ENCODE measurements at places on chromosomes 11 and 22.

GRCh38 chr11:80937842-80938241 is 1497.0 kb upstream of the TENM4 start:
- H3K4me3 ChIP-seq = no peak overlapping the region
- no peak for DNase-seq
- no peaks in the 10 kb centered on the region for H3K36me3 ChIP-seq
- H3K4me1 ChIP-seq = no peaks in the 10 kb centered on the region
- H3K27me3 ChIP-seq = no peaks in the 10 kb centered on the region
- no peak overlapping the region for H3K27ac ChIP-seq

DNA sequence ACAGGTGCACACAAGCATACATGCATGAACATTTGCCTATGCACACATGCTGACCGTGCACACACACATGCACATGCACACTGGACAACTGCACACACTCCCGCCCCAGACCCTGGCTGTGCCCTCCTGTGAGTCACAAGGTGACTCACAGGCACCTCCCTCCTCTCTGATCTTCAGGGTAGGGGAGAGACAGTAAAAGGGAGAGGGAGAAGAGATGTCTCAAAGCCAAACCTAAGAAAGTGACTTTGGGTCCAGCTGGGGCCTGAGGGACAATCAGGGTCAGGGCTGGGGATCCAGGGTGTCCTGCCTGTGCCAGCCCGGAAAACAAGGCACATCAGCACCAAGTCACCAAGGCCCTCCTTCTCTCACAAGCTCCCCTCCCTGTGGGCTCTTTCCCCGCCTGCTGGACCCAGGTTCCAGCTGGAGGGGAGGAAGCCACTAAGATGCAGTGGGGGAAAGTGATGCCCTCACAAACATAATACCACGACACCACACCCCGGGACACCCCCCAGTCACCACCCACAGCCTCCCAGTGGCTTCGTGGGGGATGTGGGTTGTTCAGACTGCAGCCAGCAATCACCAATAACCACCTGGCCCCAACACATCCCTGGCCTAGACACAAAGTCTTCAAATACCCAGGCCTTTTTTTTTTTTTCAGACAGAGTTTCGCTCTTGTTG is 39.3 kb downstream of the PDGFB start:
- H3K4me1 ChIP-seq = peaks cover 22% of the 10 kb centered on the region
- no peak overlapping the region for H3K27ac ChIP-seq
- no peaks in the 10 kb centered on the region for H3K36me3 ChIP-seq
- H3K4me3 ChIP-seq = no peak overlapping the region
- no peaks in the 10 kb centered on the region for H3K27me3 ChIP-seq

DNA sequence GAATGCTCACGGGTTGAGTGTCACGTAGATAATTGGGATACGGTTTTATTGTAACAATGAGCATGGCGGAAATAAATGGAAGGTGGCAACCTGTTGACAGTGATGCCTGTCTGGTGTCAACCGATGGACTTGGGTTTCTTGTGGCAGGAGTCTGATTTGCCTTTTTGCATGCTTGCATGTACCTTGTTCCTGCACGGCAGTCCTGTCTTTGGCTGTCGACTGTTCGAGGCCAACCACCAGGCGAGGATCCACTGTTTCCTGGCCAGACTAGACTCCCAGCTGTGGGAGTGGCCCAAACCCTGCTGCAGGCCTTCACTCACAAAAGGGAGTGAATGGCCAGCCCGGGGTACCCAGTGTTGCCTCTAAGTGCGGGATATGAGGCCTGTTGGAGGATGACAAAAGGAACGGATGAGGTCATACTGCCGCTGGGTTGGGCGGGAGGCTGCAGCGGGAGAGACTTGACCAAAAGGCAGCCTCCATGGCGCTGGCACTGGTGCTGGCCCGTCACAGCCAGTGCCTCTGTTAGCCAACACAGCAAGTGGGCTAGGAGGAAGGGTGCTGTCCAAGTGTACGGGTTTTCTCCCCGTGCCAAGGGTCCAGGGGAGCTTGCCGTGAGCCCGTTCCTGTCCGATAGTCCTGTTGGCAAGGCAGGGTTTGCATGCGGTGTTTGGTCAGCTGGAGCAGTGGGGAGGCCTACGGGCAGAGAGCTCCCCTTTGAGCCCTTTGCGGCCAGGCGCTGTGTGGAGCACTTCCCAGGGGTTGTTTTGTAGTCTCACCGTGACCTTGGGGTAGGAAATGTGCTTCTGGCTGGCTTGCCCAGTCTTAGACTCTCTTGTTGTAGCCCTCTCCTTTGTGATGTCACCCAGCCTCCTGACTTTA is 974 bp downstream of the DGCR8 start:
- H3K4me1 ChIP-seq = peaks cover 13% of the 10 kb centered on the region
- peak; percentile 12 for DNase-seq
- no peaks in the 10 kb centered on the region for H3K36me3 ChIP-seq
- peak overlapping the region; percentile 80 for H3K4me3 ChIP-seq

GRCh38 chr11:93089474-93090102 is 108.2 kb downstream of the SLC36A4 start:
- no peaks in the 10 kb centered on the region for H3K36me3 ChIP-seq
- no peak for DNase-seq
- H3K27me3 ChIP-seq = no peaks in the 10 kb centered on the region
- H3K27ac ChIP-seq = no peak overlapping the region
- H3K4me3 ChIP-seq = no peak overlapping the region

- no peaks in the 10 kb centered on the region for H3K36me3 ChIP-seq
- no peak for DNase-seq
- H3K4me3 ChIP-seq = no peak overlapping the region
Observed at GRCh38 chr11:16909359-16910035, 104.7 kb downstream of the PLEKHA7 start.

All from left lung (tissue), 14 donors.